ENCODE measurements at places on chromosomes 16 and 17.

GRCh38 chr16:11506741-11507305 lies 79.9 kb downstream of the LITAF start:
- no peak for DNase-seq

- DNase-seq, result no peak
These were observed 463.2 kb downstream of the WWOX start for GRCh38 chr16:78562650-78563049.

DNA sequence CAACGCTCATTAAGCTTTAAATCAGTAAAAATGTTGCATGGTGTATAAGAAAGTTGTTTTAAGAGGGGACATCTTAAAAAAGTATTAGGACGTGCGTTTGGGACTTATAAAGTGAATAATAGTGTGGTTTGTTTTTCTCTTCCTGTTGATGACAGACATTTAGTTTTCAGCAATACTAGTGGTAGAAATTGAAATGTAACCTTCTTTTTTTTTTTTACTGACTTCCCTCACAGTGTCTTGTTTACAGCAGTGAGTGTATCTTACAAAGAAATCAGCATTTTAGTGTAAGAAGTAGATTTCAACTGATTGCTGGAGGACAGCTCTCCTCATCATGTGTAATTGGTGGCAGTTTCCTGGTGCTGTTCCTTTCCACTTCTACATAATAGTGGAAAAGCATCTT lies 39.6 kb downstream of the CYLD start:
- no peak for DNase-seq

DNA sequence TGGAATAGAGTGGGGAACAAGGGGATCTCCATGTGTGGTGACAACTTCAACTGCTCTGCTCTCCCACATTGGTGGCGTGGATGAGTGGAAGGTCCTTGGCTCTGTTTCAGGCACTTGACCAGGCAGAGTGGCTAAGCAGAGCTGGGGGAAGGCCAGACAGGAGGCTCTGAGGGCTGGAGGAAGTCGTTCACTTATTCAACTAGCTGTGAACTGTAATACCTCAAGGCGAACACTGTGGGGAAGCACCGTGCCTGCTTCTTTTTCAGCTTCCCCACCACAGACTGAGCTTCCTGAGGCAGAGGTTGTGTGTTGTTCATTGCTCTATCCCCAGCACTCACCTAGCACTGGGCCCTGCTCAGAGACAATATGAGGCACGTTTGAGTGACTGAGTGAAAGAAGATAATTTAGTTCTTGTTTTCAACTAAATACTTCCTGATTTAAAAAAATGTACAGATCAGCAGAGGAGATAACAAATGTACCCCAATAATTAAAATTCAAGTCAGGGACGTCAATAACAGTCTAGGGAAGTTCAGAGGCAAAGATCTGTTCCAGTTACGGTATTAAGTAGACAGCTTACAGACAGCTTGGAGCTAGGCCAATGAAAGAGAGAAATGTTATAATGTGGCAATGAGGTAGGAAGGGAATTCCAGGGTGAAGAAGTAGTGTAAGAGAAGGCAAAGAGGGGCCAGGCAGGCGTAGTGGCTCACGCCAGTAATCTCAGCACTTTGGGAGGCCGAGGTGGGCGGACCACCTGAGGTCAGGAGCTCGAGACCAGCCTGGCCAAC lies 34.7 kb downstream of the MYO18A start:
- DNase-seq, result no peak

- no peak for DNase-seq
These were observed at the start of gene DUS1L for GRCh38 chr17:82065638-82066303. DUS1L (minus strand) TSS chr17:82065804; CDS start chr17:82065059, 745 bp downstream.

GRCh38 chr16:79370736-79371135 lies 229.8 kb downstream of the MAF start:
- DNase-seq, result no peak

- DNase-seq, result no peak
These were observed 68.8 kb downstream of the ZNF18 start for GRCh38 chr17:11928436-11928835.

DNA sequence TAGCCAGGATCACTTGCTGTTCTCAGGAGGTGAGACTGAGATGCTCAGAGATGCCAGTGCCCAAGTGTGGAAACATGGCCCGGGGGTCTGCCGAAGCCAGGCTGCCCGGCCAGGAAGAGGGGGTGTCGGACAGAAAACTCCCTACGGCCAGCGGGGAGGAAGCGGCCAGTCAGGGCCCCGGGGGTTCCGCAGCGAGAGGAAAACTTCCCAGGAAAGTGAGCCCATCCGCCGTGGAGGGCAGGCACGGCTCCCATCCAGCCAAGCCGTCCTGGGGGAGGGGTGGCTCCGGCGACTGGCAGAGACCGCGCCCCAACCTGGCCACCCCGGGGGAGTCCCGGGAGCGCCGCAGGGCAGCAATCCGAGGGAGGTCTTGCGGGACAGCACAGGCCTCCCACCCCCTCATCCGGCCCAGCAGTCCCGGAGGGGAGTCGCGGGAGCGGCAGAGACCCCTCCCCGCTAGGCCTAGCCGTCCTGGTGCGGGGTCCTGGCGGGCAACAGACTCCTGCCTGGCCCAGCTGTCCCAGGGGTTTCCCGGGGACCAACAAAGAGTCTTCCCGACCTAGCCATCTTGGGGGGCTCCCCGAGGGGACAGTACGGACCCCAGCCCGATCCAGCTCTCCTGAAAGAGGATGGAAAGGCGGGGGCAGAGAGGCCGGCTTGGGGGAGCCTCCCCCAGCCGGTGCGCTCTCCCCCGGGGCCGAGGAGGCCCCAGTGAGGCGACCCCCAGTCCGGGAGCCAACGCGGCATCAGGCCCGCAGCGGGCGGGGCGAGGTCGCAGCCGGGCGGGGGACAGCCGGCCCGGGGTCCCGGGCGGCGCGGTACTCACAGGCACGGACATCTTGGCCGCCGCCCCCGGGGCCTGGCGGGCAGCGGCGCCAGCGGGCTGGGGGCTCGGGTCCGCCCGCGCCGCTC lies 13.8 kb upstream of the BCAR1 start:
- DNase-seq, result no peak

GRCh38 chr16:3022684-3023414 lies 893 bp downstream of the HCFC1R1 start:
- no peak for DNase-seq

- DNase-seq, result no peak
These were observed 18.4 kb downstream of the GPR179 start for GRCh38 chr17:38325221-38325851.

DNA sequence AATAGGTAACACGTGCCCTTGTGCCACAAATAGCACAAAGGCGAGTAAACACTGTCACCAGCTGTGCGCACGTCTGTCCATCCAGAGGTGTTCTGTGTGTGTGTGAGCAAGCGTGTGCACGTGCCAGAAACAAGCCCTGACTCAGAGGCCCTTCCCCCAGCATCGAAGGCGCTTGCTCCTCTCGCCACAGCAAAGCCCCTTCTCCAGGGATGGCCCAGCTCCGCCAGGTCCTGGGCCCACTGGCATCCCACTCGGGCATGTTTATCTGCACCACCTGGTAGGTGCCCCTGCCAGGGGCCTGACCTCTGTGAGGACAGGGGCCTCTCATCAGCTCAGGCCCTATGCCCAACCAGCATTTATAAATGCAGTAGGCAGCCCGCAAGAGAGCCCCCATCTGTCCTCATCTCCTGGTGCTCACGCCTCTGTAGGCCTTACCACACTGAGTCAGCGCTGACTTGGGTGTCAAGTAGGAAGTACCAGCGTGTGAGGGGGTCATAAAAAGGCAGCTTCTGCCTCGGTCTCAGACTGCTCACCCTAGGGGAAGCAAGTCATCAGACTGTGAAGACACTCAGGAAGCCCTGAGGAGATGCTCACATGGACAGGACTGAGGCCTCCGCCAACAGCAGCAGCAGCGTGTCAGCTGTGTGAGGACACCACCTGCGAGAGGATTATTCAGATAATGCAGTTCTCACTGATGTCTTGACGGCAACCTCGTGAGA lies 10.8 kb downstream of the TMEM235 start:
- no peak for DNase-seq

DNA sequence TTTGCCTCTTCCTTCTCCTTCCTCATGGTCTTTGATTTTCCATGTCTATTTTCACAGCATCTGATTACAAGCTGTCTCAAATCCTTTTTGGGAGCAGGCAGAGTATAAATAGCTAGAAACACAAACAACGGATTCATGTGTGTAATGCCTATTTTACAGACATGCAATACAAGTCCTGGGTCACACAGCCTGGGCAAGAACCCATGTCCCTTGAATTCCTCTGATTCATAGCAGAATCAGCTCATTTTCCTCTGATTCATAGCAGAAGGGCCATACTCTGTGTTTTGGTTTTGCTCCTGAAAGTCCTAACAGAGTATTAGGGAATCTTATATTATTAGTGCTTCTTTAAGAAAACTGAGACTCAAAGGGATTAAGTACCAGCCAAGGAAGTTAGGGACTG lies 71.3 kb downstream of the IRX5 start:
- no peak for DNase-seq

GRCh38 chr16:10098991-10099390 lies 83.2 kb downstream of the GRIN2A start:
- no peak for DNase-seq

- no peak for DNase-seq
These were observed 130.7 kb downstream of the PRKCA start for GRCh38 chr17:66432996-66433551.

DNA sequence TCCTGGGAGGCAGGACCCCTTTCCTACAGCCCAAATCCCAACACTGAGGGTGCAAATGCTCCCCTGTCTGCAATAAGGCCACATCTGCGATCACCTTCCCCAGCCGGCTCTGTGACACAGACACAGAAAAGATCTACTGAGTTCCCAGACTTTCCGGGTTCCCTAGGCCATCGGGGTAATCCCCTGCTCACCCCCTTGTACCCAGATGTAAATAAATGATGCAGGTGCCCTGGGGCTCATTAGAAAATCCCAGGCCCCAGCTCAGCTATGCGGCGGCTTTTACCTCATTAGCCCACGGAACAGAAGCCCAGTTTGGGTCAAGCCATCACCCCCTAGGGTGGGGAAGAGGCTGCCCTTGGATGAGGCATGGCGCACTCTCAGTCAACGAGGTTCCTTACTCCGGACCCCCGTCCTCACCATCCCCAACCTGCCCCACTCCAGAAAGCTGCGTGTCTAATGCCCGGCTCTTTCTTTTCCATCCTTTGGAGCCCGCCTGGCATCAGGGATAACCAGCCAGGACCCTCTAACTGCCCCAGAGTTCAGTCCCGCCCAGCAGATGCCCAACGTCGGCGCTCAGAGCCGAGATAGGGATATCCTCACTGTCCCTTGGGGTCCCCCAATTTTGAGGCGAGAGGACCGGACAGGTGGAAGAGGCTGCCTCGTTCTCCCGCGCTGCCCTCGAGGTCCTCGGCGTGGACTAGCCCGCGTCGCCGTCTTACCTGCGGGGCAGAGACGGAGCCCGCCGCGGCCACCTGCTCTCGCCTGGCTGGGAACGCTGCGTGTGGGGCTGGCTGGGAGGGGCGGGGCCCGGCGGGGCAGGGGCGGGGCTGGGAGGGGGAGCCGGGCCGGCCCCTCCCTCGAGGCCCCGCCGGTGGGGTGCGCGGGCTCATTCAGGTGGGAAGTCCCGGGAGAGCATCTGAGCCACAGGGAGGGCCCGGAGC lies at the start of gene ZNF385C:
ZNF385C (minus strand) TSS at position 783 of the 941 bp plus-strand sequence. CDS start 35,417 bp downstream, outside the sequence.
- DNase-seq, result no peak

GRCh38 chr16:27486344-27486743 lies 63.4 kb downstream of the GTF3C1 start:
- no peak for DNase-seq

GRCh38 chr17:59839651-59840328 lies 53.0 kb downstream of the TUBD1 start:
- no peak for DNase-seq

DNA sequence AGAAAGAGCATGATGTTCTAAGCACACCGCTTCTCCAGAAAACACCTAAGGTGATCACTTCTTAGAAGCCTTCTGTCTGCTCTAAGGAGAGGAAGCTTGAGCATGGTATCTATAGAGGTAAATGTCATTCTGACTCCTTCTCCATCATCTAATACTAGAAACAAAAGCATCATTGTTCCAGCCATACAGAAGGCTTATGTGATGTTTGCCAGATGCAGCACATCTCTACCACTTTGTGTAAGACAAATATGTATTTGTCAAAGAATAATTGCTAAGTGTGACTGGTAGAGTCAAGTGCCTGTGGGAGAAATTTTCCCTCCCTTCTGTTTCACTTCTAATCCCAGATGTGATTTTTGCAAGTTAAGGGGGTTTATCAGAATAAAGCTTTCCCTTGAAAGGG lies 217.1 kb downstream of the HS3ST3A1 start:
- no peak for DNase-seq

DNA sequence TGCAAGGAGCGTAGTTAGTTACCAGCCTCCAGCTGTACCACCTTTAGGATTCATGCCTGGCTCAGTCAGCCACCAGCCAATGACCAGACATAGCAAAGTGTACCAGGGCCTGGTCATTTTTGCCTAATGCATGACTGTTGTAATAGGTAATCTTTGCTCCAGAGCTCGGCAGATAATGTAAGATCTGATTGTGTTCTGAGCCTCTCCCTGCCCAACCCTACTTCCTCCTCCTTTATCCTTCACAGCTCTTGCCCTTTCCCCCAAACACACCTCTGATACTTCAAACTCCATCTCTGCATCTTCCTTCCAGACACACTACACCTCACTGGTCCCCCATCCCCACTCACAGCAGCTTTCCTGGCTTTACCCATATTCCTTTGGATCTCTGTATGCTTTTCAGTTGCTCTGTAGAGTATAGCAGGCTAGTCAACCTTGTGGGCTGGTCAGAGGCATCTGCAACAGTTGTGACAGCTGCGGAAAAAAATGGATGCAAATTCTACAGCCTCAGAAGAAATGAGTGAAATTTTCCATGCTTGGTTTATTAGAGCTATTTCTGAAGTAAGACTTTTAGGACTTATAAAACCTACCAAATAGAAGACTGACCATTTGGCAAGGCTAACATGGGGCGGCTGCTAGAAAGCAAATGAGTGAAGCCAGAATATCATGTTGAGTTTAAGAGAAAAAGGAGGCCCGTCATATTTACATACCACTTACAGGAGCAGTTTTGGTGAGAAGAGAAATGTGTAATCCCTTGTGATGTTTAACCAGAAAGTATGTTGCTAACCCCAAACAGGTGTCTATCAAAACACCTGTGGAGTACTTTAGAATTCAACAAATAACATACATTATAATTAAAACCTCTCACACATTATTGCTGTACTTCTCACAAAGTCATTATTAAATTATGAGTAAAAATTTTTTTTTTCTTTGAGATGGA lies 19.9 kb upstream of the C16orf87 start:
- DNase-seq, result no peak

- no peak for DNase-seq
These were observed 50.7 kb downstream of the NUP93 start for GRCh38 chr16:56780646-56781045.

GRCh38 chr16:143456-143855 lies 5.0 kb upstream of the NPRL3 start:
- no peak for DNase-seq

- no peak for DNase-seq
These were observed 35.7 kb upstream of the MEAK7 start for GRCh38 chr16:84540194-84540593.

- DNase-seq, result no peak
These were observed 29.4 kb upstream of the NUDT16L1 start for GRCh38 chr16:4663777-4664465.

- no peak for DNase-seq
These were observed 86.9 kb downstream of the CDH11 start for GRCh38 chr16:65034915-65035314.

DNA sequence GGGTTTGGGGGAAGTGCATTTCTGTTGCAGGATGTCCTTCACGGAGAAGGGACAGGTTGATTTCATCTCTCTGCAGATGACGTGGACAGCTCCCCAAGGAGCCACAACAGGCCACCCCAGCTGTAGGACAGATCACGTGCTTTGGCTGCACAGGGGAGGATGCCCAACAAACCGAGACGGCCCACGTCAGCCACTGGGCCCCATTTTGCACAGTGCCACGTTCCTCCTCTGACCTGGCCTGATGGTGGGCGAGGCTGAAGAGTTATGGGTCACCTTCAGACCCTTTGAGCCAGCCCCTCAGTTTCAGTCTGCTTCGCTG lies 9.0 kb upstream of the RHBDL3 start:
- DNase-seq, result no peak
